ENCODE measurements at places on chromosomes 5 and 9. TPM values are rescaled to one million over a fixed set of nuclear protein-coding genes. Genes with fewer than 3 reads are reported as not detected.

DNA sequence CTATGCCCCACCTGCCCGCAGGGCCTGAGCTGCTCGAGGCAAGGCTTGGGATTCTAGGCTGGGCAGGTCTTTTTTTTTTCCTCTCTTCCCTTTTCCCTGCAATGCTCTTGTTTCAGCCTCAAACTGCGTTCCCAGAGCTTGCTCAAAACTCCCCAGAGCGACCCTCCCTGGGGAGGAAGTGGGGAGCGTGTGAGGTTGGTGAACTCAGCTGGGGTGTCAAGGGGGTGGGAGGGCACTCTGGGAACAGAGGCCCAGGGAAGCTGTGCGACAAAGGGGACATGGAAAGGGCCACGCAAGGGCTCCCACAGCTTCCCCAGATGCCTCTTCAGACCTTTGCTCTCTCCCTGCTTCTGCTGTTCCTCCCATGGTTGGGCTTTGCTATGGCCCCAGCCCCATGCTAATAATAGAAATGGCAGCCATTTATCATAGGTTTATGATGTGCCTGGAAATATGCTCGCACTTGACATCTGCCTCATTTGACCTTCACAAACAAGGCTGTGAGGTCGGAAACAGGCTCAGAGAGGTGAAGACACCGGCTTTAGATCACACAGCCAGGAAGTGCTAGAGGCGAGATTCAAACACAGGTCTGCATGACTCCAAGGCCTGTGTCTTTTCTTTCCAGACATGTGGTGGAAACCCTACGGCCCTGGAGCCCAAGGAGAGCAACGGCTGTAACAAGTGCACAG, 40.9 kb upstream of the IL17B start:
- DNase-seq = no peak

The DRD1 gene
- total RNA-seq = 0.09 TPM

GRCh38 chr9:131674425-131675421, 65.2 kb downstream of the RAPGEF1 start:
- no peak for DNase-seq

- no peak for DNase-seq
Measured at GRCh38 chr5:16976625-16977008, 40.5 kb upstream of the MYO10 start.

DNA sequence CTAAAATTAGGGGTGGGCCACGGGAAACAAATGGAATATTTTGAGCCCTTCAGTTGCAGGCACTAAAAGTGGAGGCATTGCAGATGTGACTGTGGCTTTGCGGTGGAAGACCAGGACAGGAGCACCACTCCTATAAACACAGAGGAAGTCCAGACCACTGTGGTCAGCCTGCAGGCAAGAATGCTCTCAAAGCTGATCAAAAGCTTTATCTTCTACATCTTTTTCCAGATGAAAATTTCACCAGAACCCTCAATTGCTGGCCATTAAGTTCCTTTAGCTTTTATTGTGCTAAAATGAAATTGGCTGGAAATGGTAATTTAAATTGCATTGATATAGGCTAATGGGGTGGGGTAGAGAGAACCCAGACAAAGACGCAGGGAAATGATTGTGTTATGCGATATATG, 208.8 kb downstream of the ERCC6L2 start:
- DNase-seq = no peak

GRCh38 chr5:155729684-155730059, 597.3 kb upstream of the SGCD start:
- no peak for DNase-seq

DNA sequence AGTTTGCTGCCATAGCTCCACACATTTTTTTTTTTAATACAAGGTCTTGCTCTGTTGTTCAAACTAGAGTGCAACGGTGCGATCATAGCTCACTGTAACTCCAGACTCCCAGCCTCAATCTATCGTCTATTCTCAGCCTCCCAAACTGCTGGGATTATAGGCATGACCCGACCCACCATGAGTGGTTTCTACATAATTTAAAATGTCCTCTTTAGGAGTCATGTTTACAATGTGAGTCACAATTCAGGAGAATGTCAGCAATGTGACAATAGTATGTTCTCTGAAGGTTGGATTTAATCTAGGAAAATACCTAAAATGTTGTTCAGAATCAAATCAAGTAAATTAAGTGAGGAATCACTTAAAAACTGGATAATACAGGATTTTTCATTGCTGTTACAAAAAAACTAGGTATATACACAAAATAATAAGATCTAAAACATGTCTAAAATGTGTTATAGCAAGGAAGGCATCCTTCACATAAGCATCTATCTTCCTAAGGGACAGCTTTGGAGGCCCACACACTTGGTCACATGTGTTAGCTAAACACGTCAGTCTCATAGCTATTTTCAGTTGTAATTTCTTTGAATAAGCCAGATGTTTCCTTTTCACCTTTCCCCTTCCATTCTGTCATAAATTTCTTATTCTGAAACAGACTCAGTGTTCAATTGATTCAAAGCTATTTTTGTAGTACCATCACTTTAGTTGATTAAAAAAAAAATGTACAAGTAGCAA, 30.0 kb upstream of the ELAVL2 start:
- no peak for DNase-seq

GRCh38 chr9:93962561-93963440, 7.6 kb upstream of the BARX1 start:
- peak; percentile 79 for DNase-seq

The DIPK1B gene
- total RNA-seq = 10.0 TPM

The UAP1L1 gene
- 13.6 TPM for total RNA-seq

The SPINK6 gene
- total RNA-seq = 3.0 TPM

DNA sequence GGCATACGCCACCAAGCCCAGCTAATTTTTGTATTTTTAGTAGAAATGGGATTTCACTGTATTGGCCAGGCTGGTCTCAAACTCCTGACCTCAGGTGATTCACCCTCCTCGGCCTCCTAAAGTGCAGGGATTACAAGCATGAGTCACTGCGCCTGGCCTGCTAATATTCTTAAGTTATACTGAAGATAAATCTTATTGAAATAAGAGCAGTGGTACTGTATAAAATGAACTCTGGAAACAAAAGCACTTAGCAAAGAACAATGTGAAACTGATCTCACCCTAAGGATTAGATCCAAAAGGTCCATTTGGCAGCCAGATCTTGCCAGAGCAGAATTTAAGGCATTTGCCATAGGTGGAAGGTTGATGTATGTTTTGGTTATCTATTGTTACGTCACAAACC, 27.1 kb downstream of the CYSTM1 start:
- DNase-seq = no peak

GRCh38 chr9:134658378-134658955, 16.9 kb downstream of the COL5A1 start:
- peak; percentile 36 for DNase-seq
